ENCODE measurements at places on chromosomes 2 and 18.

DNA sequence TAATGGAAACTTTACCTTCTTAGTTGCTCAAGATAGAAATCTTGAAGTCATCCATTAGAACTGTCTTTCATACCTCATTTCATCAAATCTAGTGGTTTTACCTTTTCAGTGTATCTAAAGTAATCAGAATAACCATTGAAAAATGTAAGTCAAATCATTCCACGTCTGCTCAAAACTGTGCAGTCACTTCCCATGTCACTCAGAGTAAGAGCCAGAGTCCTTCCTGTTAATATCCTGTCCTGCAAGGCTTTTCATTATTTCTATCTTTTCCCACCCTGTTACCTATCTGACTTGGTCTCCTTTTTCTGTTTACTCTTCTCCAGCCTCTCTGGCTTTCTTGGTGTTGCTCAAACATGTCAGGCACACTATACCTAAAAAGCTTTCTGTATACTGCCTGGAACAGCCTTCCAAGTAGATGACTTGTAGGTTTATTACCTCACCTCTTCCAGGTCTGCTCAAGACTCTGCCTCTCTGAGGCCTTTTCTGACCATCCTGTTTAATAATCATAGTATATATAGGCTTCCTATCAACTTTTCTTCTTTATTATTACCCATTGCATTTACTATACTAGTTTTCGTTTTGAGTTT lies 3.4 kb downstream of the C2orf69 start:
- no peak for DNase-seq

DNA sequence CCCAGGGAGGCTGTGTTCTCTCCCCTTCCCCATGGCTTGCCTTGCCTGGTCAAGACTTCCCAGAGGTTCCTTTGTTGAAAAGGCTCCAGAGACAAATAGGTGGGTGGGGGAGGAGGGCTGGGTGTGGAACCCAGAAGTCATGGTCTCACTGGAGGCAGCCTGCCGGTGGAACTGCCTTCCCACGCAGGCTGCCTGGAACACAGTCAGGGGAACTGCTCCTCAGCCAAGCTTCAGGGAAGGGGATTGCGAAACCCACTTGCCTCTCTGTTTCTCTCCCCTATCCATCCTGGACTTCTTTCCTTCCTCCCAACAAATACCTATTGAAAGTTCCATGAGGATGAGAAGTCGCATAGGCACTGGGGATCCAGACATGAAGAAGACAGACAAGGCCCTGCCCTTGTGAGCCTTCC lies 31.6 kb downstream of the MARCO start:
- peak; percentile 31 for DNase-seq

DNA sequence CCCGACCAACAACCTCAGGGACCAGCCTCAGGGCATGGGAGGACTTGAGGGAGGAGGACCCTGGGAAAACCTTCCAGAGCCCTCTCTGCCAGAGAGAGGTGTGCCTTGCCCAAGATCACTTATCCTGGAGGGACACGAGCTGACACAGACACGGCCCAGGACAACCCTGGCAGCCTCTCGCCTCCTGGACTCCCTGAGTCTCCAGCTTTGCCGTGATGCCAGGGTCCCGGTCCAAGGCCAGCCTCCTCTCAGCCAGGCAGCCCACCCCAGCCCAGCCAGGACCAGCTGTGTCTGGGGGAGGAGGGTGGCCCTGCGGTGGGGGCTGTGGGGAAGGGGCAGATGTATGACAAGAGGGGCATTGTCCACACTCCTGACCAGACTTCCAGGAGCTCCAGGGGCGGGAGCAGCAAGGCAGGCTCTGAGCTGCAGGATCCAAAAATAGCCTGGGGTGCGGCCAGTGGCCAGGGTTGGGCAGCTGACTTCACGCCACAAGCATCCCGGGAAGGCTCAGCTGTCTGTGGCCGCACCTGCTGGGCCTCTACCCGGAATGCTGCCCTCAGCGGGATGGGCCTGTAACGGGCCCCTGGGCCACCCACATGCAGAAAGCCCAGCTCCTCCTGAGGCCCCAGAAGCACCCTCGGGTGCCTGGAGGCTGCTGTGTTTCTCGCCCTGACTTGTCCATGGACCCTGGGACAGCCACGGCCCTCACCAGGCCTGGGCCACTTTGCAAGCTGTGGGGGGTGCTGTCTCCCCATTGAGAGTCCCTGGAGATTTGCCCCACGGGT lies 65.5 kb upstream of the GPC1 start:
- DNase-seq, result peak; percentile 86

- DNase-seq, result no peak
Measured at GRCh38 chr2:222677981-222678380, 6.5 kb downstream of the MOGAT1 start.

- no peak for DNase-seq
Measured at GRCh38 chr2:127256866-127257265, 36.8 kb upstream of the CYP27C1 start.

DNA sequence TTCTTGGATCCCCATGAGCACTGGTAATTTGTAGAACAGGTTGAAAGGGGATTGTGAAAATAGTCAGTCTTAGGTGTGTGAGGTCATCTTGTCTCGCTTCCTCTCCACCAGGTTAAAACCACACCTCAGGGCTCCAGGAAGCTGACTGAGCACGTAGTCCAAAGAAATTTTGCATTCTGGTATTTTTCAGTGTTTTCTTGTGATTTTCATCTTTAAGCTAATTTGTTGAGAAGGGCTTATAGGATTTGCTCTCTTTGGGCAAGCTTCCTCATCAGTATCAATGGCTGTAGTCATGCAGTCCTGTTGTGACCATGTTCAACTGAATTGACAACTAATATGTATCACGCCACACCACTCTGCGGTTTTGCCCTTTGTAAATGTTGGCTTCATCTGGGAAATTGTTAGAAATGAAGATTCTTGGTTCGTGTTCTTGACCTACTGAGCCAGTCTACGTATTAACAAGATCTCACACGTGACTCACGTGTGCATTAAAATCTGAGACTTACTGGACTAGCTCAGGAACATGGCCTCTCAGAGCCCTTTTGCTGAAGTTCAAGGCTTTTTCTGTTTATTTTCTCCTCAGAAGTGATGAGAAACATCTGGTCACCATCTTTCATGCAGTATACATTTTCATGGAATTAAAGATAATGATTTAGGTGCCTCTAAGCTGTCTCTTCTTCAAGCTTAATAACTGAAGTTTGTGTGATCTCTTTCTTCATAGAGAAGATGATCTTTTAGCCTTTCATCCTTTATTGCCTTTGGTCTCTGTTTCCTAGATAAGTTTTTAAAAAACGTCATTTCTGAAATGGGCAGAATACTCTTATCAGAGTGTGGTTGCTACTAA lies 32.8 kb downstream of the FMNL2 start:
- peak; percentile 37 for DNase-seq
